NCI-H82 (cell line): ENCODE measurements at places on chromosomes 11 and 22.
A peak's percentile ranks its signal among the peaks of the same experiment; 100 is the strongest.

DNA sequence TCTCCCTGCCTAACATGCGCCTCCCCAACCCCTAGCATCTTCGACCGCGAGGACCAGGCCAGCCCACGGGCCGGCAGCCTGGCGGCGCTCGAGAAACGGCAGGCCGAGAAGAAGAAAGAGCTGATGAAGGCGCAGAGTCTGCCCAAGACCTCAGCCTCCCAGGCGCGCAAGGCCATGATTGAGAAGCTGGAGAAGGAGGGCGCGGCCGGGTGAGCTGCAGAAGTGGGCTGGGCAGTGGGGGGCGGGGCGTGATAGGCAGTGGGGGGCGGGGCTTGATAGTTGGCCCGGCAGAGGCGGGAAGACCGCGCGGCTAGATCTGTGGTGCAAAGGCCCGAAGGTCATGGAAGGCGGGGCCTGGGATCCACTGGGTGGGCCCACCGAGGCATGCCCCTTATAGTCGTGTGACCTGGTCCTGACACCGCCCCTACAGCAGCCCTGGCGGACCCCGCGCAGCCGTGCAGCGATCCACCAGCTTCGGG is 8.7 kb downstream of the SELENOM start:
- no peak for DNase-seq

DNA sequence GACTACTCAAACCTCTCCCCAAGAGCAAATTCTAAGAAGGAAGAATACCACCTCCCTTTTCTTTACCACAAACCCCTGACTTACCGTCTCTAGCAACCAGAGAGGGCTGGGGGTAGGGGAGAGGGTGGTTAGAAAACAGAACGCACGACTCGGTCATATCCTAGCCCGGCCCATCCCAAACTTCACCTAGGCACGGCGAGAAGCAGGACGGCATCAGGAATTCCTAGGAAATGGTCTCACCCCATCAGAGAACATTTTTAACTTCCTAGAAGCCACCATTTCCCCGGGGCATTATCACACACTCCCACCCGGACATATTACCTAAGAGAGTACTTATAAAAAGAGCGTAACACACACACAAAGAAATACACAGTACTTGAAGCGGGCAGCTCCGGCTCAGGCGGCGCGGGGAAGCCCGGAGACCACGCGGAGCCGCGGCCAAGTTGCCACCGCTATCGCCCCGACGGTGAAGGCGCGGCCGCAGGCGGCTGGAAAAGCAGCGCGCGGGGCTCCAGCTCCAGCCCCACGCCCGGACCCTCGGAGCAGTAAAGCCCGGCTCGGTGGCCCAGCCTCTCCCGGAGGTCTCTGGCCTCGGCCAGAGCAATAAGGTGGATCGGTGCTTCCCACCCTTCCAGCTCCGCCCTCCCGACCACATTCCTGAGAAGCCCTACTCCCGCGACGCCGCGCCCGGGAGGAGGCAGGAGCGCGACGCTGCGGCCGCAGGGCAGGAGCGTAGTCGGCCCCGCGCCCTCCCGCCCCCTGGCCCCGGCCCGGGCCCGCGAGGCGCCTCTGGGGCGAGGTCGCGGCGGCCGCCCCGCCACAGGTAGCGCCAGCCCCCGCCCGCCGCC is 878 bp downstream of the RRAS2 start:
- DNase-seq, result peak; percentile 54

- no peak for DNase-seq
These were observed 39.3 kb downstream of the ALX4 start for GRCh38 chr11:44270403-44271273.

DNA sequence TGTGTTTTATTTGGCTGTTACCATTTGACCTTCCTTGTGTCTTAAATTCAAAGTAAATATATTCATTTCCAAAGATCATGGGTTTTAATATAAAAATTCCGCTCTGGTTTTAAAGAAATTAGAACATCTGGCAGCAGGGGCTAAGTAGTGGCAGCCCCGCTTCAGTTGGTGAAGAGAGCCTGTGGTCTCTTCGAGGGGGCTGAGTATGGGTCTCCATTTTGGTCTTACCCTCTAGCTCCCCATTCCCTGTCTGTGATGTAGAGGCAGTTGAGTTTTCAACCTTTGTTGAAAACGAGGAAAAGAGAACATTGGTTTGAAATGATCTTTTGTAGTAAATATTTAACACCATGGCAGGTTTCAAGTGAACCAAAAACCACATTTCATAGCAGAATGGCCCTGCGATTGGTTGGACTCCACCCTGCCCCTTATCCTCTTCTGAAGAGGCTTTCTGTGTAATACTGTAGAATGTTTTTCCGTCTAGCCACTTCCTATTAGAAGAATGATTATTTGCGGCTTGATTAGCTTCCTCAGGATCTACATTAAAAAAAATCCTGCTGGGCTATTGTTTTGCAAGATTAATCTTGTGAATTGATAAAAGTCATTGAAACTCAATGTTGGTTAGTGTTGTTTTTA is 17.7 kb downstream of the APLP2 start:
- DNase-seq, result peak; percentile 4

- peak; percentile 17 for DNase-seq
These were observed 314.1 kb downstream of the CTTN start for GRCh38 chr11:70712471-70712870.

GRCh38 chr11:73386016-73386415 is 9.8 kb downstream of the RELT start:
- DNase-seq, result no peak

DNA sequence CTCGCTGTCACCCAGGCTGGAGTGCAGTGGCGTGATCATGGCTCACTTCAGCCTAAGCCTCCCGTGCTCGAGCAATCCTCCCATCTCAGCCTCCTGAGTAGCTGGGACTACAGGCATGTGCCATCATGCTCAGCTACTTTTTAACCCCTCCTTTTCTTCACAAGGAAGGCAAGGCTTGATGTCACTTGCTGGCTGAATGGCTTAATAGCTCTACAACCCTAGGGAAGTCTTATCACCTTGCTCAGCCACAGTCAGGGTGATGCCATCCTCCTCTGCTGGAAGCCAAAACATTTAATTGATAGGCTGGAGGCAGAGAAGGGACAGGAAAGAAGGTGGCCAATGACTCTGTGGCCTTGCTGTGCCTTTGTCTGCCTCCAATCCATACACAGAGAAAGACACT is 131.9 kb downstream of the MED15 start:
- no peak for DNase-seq

GRCh38 chr11:11432621-11433319 is 79.7 kb upstream of the CSNK2A3 start:
- no peak for DNase-seq

GRCh38 chr11:34978236-34979191 is 62.1 kb downstream of the PDHX start:
- DNase-seq, result no peak

DNA sequence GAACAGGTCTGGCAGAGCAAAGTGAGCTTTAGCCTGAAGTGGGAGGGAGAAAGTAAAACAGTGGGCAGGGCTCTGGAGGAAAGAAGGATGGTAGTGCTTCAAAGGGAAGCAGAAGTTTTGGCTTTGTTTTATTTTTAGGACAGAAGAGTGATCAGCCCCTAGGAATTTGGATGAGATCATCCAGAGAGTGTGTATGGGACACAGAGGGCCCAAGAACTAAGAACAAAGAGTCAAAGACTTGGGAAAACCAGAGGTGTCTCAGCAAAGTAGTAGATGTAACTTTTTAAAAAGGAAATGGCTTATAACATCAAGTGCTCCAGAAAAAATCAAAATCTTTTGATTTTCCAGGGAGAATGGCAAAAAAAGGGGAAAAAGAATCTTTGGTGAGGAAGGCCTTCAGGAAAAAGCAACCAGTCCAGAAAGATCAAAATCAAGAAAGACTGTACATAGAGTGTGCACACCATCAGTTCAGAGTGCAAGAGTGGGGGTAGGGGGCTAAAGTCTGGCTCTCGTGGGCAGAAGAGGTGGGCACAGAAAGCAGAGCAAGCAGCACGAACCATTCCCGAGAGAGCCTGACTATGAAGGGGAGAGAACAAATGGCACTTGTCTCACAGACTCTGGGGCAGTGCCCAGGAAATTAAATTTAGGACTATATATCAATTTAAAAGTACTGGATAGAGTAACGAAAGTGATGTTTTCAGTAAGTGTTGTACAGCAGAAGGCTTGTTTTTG is 30.0 kb downstream of the MAPK1 start:
- no peak for DNase-seq

- peak; percentile 55 for DNase-seq
These were observed 101.2 kb upstream of the HSD17B12 start for GRCh38 chr11:43579171-43579918.

DNA sequence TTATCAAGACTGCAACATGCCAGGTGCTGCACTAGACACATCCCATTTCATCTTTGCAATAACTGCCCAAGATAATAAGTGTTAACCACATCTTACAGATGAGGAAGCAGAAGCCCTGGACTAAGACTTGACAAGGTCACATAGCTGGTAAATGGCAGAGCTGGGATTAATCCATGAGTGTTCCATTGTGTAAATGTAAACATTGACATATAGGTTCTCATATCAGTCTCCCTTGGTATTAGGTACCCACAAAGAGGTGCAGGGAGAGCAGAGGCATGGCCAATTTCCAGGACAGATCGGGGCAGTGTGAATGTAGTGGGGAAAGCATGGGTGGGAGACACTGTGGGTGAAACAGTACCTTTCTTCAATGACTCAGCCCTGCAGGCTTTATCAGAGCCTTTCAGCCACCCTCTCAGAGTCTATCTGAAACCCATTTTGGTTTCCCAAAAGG is 17.9 kb downstream of the MICAL2 start:
- DNase-seq, result no peak

- no peak for DNase-seq
These were observed 1194.3 kb upstream of the TENM4 start for GRCh38 chr11:80635178-80635577.

- DNase-seq, result no peak
These were observed 12.9 kb upstream of the SORL1-AS1 start for GRCh38 chr11:121465709-121466062.

DNA sequence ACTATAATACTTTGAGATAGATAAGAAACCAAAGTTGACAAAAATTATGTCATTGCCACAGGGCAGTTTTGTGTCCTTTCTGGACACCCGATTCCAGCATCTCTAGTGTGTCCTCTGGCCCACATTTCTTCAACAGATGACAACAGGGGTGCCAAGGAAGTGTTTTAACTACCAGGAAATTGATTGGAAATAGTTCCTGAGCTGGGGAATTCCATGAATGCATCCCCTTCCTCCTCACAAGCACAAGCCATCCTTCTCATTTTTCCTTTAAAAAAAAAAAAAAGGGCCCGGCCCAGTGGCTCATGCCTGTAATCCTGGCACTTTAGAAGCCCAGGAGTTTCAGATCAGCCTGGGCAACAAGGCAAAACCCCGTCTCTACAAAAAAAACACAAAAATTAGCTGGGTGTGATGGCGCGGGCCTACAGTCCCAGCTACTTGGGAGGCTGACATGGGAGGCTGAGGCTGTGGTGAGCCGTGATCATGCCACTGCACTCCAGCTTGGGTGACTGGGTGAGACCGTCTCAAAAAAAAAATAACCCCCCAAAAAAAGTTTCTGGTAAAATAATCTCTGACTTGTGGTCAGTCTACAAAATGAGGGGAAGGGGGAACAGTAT is 797 bp upstream of the B3GAT3 start:
- DNase-seq, result no peak

DNA sequence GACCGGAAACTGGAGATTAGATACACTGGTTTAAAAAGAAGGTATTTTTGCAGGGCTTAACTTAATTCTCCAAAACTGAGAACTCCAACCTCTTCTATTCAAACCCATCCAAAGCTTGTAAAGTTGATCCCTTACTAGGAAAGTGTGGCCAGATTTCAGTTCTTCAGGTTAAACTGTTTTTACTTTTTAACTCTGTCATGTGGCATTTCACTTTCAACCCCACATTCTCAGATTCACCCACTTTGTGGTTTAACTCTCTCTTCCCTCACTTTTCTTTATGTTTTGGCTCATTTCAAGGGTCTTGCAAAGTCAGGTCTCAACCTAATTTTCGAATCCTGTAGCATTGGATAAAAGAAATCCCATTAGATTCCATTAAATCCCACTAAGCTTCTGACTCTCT is 75.4 kb downstream of the MPPED2 start:
- DNase-seq, result peak; percentile 64

- DNase-seq, result peak; percentile 81
These were observed 34.1 kb downstream of the MB start for GRCh38 chr22:35582861-35583670.

DNA sequence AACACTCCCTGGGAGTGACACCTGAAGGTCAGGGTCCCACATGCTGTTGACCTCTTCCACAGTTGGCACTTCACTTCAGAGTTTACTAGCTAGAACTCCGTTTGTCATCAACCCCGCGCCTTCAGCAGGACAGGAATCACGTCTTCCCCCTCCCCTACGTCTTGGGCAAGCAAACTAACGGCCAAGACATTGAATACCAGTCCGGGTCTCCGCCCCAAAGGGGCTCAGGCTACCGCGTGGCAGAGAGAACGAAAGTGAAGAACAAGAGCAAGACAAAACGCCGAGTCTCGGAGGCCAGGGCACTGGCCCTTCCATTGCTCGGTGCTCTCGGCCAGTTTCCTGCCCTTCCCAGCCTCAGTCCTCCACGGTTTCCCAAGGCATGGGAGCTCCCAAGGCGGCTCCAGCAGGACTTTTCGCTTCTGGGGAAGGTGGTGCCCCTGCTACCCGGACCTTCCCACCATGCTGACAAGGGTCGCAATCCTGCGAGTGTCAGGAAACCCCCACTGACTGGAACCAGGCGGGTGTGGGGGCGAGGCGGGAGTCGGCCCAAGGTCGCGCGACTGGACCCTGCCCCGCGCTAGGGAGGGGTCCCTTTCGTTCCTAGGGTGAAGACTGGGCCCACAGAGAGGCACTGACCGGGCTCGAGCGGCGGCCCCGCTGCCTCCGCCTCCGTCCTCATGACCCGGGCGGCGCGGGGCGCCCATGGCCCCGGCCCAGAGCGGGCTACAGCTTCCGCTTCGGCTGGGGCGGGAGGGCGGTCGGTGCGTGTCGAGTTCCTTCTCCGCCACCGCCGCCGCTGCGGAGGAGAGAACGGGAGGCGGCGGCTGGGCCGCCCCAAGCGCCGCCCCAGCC is at the start of gene GUCD1:
Gene GUCD1, minus strand, starts transcription at position 826 of the 852 bp plus-strand sequence. Its CDS starts 147 bp downstream, at position 679.
- peak; percentile 45 for DNase-seq

- DNase-seq, result no peak
These were observed 123.6 kb downstream of the ABTB2 start for GRCh38 chr11:34234086-34234740.
